ENCODE measurements at places on chromosomes 4 and X. TPM values are rescaled to one million over a fixed set of nuclear protein-coding genes. Genes with fewer than 3 reads are reported as not detected.
A peak's percentile ranks its signal among the peaks of the same experiment; 100 is the strongest.

DNA sequence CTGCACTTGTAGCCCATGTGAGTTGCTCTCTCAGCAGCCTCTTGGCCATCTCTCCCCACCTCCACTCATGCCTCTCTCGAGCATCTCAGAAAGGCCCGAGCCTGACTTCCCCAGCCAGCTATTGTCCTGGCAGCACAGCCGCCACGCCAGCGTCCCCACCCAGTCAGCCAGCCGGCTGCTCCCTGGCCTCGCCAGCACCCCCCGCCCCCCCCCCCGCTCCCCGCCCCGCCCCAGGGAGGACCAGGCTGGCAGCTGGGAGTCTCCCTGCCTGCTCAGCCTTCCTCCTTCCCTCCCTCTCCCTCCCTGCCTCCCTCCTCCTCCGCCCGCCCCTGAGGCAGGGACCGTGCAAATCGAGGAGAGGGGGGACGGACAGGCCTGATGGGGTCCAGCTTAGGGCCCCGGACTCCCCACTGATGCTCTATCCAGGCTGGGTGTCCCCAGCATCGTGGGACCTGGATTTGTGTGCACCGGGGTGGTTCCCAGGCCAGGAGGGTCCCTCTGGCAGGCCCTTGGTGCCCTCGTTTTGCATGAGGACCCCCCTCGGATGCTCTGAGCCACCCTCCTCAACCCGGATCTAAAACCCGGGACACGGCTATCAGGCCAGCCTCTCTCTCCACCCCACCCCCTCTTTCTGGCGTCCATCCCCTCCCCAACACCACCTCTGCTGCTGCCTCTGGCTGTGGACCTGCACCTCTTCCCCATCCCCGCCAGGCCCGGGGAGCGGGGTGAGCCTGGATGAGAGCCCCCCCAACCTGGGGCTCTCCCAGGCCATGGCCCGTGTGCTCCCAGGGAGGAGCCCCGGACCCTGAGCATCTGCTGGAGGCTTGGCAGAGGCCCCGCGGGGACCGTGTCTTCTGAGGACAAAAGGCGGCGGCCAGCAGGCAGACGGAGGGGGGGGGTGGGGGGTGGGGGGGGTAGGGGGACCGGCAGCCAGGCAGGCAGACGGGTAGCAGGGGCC is at the start of gene GPR173:
GPR173 (plus strand) TSS at position 621 of the 958 bp plus-strand sequence. CDS start 27,833 bp downstream, outside the sequence.
- DNase-seq, result peak; percentile 71

DNA sequence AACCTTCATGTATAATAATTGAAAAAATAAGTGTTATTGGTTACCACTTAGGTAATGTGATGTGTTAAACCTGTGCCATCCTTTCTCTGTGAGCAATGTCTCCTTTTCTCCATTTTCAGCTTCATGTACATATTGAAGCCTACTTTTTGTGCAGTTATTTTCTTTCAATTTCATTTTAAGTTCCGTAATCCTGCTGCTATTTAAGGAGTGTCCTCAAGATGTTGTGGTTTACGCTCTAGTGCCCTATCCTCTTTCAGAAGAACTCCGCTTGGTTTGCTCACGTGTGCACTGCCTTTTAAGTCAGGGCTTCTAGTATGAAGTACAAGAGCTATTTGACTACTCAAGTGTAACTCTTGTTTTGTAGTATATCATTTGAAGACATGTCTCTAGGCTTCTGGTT is 2253.2 kb upstream of the TENM3 start:
- no peak for DNase-seq

DNA sequence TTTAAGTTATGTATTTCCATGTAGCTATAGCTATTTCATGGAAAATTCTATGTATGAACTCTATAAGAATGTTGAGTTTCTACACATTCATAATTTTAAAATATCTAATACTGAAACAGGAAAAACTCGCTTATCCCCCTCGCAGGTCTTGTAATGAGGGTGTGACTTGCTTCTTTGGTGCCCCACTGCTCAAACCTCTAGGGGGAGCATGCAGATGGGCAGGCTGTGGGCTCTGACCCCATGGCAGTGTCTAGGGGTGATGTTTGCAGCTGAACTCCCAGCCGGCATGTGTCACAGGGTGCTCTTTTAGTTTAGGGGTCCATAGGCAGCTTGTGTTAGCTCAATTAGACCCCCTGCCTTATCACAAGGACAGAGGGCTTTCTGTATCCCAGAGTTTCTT is 1825.7 kb upstream of the ADGRL3 start:
- no peak for DNase-seq

- no peak for DNase-seq
These were observed 96.5 kb downstream of the HDAC8 start for GRCh38 chrX:72475952-72476668.

DNA sequence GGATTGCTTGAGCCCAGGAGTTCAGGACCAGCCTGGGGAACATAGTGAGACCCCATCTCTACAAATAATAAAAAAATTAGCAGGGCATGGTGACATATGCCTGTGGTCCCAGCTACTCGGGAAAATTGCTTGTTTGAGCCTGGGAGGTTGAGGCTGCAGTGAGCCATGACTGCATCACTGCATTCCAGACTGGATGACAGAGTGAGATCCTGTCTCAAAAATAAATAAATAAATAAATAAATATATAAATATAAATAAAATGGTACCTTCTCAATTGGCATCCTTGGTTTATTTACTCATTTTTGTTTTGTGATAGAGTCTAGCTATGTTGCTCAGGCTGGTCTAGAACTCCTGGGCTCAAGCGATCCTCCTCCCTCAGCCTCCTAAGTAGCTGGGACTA is 144.2 kb downstream of the CHRNA9 start:
- no peak for DNase-seq

DNA sequence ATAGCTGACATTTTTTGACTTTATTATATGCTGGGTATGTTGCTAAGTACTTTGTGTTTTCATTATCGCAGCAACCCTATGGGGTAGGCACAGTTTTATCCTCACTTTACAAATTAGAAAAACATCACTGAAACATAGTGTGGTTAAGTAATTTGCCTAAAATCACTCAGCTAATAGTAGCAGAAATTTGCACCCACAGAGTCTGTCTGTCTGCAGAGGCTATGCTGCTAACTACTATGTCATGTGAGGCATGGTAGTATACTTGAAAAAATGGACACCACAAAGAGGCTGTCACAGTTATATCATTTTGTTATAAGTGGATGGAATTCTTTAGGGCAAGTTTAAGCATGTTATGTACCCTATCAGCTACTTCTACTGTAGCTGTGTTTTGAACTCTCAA is 69.0 kb downstream of the STAG2 start:
- DNase-seq, result no peak

DNA sequence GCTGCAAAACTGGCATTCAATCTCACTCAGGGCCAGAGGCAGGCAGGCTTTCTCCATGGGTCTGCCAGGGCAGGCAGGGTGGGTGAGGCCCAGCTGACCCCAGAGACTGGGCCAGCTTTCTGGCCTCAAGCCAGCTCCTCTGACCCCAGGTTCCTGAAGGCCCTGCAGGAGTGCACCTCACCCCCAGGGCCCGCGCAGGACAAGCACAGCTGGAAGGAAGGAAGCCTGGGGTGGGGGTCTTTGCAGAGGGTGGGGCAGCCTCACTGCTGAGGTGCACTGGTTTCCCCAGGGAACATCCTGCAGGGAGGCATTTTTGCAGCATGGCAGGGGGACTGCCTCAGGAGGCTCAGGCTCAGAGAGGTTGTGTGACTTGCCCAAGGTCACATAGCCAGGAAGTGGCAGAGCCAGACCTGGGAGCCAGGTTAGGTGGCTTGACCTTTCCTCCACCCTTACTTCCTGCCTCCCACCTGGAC is 31.5 kb upstream of the AFAP1 start:
- DNase-seq, result no peak

DNA sequence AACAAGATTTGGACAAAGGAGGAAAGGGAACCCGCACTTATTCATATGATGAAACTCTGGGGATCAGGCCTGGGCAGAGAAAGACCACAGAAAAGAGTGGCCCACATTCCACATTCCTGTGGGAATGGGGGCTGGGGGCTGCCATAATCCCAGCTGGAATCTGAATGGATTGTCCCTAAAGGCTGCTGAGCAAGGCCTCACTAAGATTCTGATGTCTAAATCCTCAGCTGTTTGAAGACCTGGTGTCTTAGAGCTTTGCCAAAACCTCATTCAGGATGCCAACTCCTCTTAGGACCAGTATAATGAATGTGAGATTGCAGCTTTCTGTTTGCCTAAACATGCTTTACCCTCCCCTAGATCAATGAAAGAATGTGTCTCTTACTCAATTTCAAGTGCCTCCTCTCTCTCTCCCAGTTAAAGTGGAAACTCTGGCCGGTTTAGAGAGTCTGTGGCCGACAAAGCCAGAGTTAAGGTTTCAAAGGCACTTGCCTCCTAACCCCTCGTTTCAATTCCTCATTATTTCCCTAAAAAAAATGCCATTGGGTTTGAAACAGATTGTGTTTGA is 33.3 kb upstream of the GPC4 start:
- no peak for DNase-seq

GRCh38 chr4:56783986-56784385 is 37.5 kb downstream of the SPINK2 start:
- no peak for DNase-seq

GRCh38 chr4:7646384-7647061 is 211.8 kb upstream of the PSAPL1 start:
- DNase-seq, result peak; percentile 49

- DNase-seq, result no peak
These were observed 433 bp upstream of the ADH6 start for GRCh38 chr4:99219479-99219878.

DNA sequence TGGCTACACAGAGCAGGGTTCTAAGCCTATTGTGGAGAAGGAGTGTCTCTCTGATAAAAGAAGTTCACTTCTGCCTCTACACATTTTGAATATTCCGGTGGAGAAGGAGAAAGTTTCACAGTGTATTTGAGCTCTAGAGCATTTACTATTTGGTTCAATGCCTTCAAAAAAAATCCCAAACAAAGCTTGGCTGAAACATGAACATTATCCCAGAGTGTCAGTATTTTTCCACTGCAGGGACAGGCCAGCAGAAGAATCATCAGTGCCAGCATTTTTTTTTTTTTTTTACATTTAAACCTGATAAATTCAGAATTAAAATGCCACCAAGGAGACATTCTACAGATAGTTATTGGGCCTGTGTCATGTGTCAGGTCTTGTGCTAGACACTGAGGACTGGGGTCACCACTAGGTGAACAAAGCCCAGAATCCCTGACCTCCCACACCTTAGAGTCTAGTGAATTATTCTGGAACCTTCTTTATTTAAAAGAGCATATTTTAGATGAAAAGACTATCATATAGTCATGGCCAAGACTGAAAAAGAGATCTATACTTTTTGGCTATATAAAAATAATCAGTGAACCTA is 48.0 kb upstream of the NAP1L5 start:
- DNase-seq, result no peak

GRCh38 chrX:107687445-107687844 is 59.1 kb downstream of the PRPS1 start:
- DNase-seq, result no peak

DNA sequence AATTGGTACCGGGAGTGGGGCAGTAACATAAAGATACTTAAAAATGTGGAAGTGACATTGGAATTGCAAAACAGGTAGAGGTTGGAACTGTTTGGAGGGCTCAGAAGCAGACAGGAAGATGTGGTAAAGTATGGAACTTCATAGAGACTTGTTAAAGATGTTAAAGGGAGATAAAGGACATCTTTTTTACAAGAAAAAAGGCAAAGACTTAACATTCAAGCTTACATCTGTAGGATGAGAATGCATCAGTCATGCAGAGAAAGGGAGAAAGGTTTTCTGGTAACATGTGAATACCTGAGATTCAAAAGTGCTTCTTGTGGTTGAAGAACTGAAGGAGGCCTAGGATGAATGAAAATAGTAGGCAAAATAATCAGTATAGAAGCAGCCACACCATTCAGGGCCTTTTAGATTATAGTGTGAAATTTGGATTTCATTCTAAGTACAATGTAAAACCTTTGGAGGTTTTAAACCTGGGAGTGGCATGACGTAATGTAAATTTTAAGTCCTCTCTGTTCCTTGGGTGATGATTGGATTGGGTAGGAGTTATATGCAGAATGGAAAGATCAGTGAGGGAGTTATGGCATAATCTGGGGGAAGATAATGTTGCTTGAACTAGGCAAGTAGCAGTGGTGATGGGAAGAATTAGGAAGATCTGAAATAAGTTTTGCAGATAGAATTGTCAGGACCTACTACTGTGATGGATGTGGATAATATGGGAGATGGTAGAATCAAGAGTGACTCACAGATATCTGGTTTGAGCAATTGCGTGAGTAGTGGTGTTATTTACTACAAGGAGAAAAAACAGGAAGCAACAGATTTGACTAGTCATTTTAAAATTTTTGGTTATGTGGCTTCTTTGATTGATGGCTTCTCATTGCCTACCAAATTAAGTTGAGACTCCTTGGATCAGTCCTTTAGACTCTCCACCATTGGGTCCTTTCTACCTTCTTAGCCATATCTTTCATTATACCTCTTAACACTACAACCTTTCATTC is 138.7 kb downstream of the VSIG4 start:
- DNase-seq, result no peak

GRCh38 chr4:80336582-80336981 is 1.1 kb downstream of the CFAP299 start:
- DNase-seq, result peak; percentile 47

- no peak for DNase-seq
These were observed 59.1 kb downstream of the FBXW7 start for GRCh38 chr4:152476796-152477195.

GRCh38 chr4:155032521-155033229 is 175.8 kb upstream of the NPY2R start:
- no peak for DNase-seq

- no peak for DNase-seq
These were observed 144.8 kb upstream of the UNC5C start for GRCh38 chr4:95693594-95693993.

MAGEA9B gene
- total RNA-seq, result not detected

GALNTL6 gene
- not detected for total RNA-seq

RNF128 gene
- 22.4 TPM for total RNA-seq

TRIM61 gene
- total RNA-seq, result 1.2 TPM

TRIM75 gene
- total RNA-seq, result not detected

RGS12 gene
- total RNA-seq, result 53.5 TPM

ATRX gene
- total RNA-seq, result 111 TPM

CYBB gene
- 31.8 TPM for total RNA-seq

CLNK gene
- total RNA-seq, result 0.69 TPM

CLDN22 gene
- 1.8 TPM for total RNA-seq

LANCL3 gene
- total RNA-seq, result 1.7 TPM

ASB9 gene
- total RNA-seq, result 6.2 TPM

Measured in upper lobe of left lung (tissue), 6 donors.